ENCODE measurements at places on chromosomes 6 and 20. TPM values are rescaled to one million over a fixed set of nuclear protein-coding genes. Genes with fewer than 3 reads are reported as not detected.

DNA sequence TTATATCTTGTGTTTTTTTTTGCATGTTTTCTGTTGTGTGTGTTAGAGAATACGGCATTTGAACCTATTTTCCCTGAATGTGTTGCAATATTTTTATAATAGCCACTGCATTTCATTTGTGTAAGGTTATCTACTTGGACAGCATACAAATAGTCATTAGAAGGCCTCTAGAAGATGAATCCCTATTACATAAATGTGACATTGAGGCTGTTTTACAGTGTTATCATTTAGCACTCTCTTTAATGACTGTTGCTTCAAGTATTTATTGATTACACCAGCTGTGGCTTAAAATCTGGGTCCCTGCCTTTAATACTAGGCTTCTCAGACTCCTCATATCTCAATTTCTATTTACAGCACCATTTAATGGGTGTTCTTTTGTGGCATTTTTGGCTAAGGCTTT, 465.8 kb downstream of the FRK start:
- DNase-seq: no peak

GRCh38 chr6:169999367-169999766, 247.9 kb downstream of the ERMARD start:
- DNase-seq: peak; percentile 19

DNA sequence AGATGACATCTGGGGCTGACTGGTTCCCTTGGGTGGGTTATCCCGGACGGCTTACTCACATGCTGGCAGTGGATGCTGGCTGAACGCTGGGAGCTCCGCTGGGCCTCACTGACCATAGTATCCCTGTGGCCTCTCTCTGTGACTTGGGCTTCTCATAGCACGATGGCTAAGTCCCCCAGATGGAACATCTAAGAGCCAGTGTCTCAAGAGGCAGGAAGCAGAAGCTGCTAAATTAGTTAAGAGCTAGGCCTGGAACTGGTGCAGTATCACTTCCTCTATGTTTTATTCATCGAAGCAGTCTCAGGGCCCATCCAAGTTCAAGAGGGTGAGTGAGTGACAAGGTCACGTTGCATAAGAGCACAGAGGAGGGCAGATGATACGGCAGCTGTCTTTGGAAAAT, 116.5 kb upstream of the LAMP5 start:
- DNase-seq: no peak

DNA sequence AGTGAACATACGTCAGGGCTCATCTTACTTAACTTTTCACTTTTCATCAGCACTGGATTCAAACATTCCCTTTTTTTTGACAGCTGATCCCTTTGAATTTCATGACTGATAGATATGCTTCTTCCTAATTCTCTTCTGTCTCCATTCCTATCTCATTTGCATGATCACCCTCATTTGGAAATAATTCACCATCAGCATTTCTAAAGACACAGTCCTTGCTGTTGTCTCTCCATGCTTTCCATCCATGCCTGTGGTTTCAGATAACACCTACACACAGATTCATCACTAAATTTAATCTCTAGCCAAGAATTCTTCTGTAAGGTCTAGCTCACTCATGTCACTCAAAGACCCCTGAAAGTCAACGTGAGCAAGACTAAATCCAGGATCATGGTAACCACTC, 228.4 kb upstream of the BTBD3 start:
- no peak for DNase-seq

GRCh38 chr20:22557403-22558276, 26.7 kb downstream of the FOXA2 start:
- no peak for DNase-seq

RBM24 gene
- 221 TPM for total RNA-seq

Measured in cardiac septum (tissue), 1 donor.